HS-5 (cell line): ENCODE measurements at places on chromosomes 1 and 21.

- no peak for DNase-seq
Observed at GRCh38 chr21:45303751-45304475, 16.2 kb upstream of the POFUT2 start.

DNA sequence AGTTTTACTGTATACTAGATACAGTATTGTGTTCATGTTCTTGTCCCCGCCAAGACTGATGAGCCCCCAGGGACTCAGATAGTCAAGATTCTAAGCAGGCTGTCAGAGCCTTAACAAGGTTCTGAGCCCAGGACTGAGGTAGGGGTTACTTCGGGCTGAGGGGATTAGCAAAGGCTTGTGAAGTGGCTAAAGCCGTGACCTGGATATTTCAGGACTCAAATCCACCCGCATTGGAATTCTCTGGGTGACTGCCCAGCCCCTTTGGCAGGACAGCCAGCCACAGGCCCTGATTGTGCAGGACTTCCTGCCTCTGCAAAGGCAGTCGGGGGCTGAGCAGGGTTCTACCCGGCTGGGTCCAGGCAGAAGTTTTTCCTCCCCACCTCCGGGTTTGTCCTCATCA lies at the start of gene PLA2G5:
PLA2G5 (plus strand) TSS at position 321 of the 400 bp plus-strand sequence. CDS start 14,637 bp downstream, outside the sequence.
- DNase-seq = no peak

- DNase-seq = no peak
Observed at GRCh38 chr1:2587071-2587859, 688 bp downstream of the PRXL2B start.

DNA sequence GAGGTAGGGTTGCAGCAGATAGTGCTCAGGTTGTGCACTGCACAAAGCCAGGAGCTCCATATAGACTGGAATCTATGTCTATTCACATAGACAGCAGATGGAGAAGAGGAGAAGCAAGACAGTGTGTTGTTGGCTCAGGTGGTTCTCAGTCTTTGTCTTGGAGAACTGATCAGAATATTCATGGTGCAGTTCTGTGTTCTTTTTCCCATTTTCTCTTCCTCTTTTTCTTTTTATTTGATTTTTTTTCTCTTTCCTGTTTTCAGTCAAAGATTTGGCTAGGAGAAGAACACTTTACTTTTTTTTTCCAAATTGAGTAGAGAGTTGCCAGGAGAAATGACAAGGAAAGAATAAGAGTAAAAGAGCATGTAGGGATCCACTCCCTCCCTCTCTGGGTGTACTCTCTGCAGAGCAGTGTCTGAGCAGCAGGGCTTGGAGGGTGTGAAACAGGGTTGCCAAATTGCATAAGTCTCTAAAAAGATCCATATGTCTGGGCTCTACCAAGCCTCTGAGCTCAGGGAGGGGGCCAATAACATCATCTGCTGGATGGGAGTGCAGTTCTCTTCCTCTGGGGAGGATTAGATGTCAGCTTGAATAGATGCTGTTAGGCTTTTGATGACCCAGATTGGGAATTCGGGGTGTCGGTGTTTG lies 8.7 kb upstream of the CD34 start:
- no peak for DNase-seq

- no peak for DNase-seq
Observed at GRCh38 chr1:94863297-94863911, 43.2 kb downstream of the SLC44A3 start.

DNA sequence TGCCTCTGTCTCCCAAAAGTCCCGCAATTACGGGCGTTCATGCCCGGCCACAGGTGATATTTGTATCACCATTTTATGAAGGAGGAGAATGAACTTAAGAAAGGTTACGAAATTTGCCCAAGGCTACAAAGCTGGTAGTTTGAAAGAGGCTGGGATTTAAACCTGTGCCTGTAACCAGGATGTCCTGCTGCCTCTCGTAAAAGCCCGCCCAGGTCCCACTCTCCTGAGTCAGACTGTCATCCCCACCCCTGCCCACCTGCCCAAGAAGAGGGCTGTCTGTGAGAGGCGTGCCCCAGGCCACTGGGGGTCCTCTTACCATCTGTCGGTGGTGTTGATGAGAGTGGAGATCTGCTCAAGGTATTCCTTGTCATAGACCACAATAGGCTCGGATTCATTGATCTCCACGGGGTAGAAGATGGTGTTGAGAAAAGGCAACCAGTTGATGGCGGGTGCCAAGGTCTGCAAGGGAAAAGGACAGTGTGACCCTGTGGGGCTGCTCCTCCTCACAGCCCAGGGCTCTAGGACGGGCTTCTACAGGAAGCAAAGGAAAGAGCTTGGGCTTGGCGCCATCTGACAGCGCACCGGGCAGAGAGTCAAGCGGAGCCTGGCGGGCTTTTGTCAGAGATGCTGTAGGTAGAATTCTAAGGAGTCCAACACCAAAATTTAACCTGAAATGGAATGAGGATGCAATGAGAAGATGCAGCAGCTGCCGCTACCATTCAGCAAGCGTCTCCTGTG lies 43.2 kb downstream of the ECE1 start:
- DNase-seq = no peak
